Cerebellar nuclear complex (tissue), 1 donor: ENCODE measurements at places on chromosomes 2 and 18.

DNA sequence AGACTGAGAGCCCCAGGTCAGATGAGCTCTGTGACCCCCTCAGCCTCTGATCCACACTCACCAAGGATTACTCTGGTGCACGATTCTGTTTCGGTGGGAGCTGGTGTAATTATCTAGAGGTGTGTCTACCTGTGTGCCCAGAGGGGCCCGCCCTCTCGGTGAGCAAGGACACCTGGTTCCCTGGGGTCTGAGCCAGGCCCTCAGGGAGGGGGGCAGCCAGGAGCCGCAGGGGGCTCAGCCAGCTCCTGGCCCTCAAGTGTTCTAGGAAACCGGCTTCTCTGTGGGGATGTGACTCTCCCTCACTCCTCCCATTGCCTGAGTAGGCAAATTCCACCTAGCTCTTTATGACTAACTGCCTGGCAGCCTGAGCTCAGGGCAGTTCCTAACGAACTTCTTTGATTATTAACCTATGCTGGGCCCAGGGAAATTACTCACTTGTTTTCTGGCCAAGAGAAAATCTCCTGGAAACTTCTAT, 17.4 kb downstream of the AGAP1 start:
- DNase-seq = no peak

DNA sequence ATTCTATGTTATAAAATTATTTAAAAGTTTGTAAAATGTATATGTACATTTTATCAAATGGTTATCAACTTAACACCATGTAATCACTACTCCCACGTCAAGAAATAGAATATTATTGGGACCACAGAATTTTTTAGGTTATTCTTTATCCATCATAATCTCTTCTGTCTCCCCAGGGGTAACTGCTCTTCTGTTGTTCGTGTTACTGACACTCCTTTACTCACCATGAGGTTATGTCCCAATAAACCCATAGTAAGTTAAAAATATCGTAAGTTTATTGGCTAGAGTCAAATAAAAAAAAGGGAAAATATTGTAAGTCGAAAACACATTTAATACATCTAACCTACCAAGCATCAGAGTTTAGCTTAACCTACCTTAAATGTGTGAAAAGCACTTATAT, 14.0 kb downstream of the OTX1 start:
- no peak for DNase-seq

DNA sequence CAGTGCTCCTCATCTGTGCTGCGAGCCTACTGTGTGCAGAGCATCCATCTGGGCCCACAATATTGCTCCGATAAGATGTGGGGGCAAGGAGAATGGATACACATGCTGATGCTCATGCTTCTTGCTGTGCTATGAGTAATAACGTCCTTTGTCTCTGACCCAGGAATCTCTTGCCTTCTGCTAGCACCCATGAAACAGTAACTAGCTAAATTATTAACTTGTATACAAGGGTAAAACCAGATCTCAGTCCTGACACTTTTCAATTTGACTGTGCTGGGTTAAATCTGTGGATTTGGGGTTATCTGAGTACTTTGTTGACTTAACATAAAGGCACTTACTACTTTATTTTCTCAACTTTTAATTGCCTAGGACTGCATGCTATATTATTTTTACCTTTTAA, 357.6 kb downstream of the SLC4A3 start:
- DNase-seq = no peak

DNA sequence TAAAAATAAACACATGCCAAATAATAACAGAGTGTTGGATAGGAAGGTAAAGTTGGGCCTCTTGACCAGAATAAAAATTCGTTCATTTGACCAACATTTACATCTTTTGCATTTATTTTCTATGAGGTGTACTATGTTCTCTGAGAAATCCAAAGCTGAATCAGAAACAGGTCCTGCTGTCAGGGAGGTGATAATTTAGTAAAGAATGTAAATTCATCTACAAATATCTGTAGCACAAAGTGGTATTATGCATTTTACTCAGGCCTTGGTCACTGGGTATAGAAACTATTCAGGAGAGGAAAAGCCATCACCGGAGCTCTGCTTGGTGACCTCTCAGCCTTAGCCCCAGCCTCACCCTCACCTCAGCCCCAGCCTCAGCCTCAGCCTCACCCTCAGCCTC, 208.9 kb downstream of the SPP2 start:
- no peak for DNase-seq

GRCh38 chr2:121992700-121993099, 237.2 kb downstream of the TSN start:
- no peak for DNase-seq
